ENCODE measurements at places on chromosomes 7 and 10.

DNA sequence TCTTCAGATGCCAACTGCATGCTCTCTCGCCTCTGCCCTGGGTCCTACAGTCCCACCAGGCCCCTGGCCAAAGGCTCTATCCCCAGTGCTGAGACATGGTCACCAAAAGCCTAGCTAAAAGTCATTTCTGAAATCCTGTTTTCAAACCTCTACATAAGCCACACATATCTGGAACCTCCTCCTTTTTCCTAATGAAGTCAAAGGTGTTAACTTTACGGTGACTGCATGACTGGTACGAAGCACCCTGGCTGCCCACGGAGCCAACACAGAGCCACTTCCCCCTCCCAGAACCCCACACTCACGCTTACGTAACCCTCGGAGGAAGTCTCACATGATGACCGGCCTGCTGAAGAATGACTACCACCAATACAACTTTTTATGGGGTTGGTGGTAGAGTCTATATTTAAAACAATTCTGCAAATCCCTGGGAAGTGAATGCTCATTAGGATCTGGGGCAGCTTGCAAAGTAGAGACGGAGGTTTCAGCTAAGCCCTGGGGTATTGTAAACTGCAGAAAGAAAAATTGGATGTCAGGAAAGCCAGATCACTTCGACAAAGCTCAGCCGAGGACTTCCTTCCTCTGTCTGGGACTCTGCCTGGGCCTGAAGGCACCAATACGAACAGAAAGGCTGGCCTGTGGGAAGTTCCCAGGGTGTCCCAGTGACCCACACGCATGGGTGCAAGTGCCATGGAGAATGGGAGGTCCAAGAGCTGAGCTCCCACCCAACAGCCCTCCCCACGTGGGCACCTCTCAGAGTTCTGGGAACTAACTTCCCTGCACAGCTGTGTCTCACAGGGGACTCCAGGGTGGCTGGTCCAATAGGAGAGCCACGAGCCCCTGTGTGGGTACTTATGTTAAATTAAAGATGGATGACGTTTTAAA lies 50.7 kb downstream of the PDGFA start:
- no peak for DNase-seq

DNA sequence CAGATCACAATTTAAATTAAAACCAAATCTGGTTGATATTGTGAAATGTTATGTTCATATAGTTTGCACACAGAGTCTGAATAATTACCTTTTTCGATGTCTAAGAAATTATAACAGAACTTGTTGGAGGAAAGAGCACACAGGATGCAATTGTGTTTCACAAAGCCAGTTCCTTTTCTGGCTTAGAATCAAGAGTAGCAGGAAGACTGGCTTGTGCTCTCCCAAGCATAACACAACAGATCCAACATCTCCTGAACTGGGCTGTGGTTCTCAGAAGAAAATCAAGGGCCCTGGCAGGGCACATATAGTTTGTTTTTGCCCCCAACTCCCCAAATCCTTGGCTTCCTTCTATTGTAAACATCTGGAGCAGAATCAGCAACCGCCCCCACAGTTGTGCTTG lies 62.7 kb downstream of the LRRC4 start:
- DNase-seq = no peak

DNA sequence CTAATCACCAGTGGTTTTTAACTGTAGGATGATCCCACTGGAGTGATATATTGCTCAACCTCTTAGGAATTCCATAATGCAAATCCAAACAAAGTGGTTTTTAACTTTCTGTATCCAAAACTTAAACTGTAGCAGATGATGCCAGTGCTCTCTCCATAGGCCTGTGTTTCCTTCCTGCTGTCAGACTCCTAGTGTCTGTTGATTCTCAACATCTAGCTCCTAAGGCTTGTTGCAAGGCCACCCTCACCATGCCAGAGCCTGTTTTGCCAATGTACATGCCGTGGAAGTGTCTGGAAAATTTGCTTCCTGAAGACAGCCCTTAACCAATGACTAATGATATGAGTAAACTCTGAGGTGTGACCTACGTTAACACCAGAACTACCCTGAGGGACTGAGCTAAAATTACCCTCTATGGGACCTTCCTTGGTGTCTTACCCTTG lies 39.3 kb downstream of the C1GALT1 start:
- DNase-seq = no peak

DNA sequence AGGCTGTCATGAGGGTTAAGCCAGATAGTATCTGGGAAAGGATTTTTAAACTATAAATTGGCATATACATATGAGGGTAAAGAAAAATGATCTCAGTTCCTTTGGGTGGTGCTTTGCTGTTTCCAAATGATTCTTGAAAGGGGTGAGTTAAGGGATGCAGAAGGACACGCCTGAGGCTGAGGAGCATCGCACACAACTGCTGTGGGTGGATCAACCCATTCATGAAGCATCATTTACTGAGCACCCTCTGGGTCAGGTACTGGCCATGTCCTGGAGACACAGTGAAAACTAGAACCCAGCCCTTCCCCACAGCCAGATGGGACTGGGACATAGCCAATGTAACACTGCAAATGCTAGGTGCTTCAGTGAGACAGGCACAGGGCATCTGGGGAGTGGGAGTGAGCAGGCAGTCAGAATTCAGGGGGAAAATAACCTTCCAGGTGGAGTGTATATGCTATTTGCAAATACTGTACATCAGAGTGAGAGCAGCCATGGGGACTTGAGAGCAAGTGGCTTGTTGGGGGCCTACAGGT lies 112.1 kb downstream of the WDFY4 start:
- DNase-seq = no peak

- DNase-seq = no peak
These were observed 5.1 kb downstream of the ZNF680 start for GRCh38 chr7:64557601-64558322.

DNA sequence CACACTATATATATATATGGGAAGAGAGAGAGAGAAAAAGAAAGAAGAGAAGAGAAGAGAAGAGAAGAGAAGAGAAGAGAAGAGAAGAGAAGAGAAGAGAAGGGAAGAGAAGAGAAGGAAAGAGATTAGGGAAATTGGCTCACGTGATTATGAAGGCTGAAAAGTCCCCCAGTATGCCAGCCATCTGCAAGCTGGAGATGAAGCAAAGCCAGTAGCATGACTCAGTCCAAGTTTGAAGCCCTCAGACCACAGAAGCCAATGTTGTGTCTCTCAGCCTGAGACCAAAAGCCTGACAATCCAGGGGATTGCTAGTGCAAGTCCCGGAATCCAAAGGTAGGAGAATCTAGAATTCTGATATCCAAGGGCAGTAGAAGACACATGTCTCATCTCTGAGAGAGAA lies 206.3 kb upstream of the PRSS1 start:
- no peak for DNase-seq

DNA sequence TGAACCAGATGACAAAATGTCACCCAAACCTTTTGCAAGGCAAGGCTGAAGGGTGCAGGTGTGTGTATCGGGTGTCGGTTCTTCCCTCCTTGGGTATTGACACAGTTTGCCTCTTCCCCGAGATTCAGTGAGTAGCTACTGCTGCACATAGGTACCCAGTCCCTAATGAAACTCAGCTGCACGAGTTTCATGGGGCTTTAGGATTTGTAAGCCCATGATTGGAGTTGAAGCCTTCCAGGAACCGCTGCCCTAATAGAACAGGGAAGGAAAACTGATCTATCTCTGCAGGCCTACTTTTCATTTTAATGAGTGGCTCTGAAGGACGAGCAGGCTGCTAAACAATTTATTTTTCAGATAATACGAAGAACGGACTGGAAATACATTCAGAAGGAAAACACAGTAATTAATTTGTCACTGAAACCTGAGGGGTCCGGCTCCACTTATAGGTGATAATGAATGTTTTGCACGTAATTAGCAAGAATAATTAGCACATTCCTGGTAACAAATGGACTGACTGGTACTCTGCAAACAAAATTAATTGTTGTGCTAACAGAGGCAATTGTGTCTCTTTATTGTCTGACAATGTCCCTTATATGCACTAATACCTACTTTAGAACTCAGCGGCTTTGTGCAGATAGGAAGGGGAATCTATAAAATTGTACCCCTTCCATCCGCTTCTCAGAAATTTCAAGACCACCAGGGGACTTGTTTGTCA lies 49.6 kb upstream of the FZD8 start:
- no peak for DNase-seq

GRCh38 chr10:68618234-68618633 lies 58.1 kb downstream of the TET1 start:
- no peak for DNase-seq

DNA sequence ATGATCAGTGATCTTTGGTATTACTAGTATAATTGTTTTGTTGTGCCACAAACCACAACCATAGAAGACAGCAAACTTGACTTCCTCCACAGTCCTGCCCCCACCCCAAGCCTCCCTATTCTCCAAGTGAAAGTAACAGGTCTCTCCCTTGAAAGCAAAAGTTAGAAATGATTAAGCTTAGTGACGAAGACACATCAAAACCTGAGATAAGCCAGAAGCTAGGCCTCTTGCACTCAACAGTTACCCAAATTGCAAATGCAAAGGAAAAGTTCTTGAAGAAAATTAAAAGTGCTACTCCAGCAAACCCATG lies 7.5 kb downstream of the SAR1A start:
- peak; percentile 60 for DNase-seq

GRCh38 chr7:99296471-99296870 lies 23.8 kb downstream of the MYH16 start:
- no peak for DNase-seq

DNA sequence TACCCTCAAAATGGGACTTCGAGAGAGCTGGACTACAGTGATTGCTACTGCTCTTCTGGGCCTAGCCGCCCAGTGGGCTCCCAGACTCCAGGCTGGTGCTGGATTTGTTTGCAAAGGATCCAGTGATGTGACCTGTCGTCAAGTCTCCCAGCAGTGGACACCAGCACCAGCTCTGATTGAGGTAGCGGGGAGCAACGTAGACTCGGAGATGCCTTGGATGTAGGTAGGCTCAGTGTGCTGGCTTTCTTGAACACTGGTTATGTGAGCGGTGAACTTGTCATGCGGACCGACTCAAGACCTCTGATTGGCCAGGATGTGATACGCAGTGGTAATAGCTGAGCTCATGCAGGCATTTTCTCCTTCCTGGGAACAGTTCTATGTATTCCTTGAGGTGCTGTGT lies 19.4 kb downstream of the AKR1C2 start:
- DNase-seq = no peak

DNA sequence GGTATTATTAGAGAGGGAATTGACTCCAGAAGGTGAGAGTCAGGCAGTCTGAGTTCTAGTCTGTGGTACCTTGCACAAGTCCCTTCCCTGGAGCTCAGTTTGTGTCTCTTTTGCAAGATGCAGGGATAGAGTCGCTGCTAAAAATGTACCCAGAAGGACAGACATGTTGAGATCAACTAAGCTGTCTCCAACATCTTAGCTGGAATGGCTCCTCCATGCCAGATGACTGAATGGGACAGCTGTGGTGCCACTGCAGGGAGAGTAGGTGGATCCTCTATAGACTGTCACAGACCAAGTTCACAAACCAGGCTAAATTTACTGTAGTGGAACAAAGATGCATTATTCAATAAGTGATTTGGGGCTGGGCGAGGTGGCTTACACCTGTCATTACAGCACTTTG lies 120.1 kb downstream of the NEURL1 start:
- no peak for DNase-seq

DNA sequence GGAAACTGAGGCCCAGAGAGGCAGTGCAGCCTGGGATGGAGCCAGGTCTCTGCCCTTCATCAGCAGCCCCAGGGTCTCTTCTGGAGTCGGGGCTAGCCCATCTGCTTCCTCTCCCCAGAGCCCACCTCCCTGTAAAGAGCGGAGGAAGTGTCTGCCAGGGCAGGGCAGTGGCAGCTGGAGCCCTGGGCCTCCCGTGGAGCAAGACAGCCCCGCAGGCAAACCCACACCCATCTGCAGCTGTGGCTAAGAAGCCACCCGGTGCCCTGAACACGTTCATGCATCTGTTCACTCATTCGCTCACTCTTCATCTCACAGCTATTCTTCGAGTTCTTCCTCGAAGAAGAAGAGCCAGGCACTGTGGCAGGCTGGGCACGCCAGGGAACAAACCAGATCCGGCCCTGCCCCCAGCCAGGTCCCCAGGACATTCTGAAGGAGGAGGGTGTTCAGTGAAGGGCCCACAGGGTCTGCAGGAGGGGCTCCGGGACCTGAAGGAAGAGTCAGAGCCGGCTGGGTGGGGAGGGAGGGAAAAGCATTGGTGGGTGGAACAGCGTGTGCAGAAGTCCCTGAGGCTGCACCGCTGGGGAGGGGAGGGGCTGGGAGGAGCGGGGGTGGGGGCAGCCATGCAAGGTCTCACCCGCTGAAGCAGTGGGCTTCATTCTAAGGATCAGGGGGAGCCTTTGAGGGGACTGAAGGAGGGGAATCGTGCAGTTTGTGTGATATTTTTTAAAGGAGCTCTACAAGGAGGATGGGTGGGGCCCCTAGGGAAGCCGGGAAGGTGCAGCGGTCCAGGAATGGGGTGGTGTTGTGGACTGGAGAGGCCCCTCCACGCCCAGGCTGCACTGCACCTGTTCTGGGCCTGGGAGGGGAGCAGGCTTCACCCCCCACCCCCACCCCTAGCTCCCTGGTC lies 99.1 kb downstream of the UNCX start:
- DNase-seq = no peak

DNA sequence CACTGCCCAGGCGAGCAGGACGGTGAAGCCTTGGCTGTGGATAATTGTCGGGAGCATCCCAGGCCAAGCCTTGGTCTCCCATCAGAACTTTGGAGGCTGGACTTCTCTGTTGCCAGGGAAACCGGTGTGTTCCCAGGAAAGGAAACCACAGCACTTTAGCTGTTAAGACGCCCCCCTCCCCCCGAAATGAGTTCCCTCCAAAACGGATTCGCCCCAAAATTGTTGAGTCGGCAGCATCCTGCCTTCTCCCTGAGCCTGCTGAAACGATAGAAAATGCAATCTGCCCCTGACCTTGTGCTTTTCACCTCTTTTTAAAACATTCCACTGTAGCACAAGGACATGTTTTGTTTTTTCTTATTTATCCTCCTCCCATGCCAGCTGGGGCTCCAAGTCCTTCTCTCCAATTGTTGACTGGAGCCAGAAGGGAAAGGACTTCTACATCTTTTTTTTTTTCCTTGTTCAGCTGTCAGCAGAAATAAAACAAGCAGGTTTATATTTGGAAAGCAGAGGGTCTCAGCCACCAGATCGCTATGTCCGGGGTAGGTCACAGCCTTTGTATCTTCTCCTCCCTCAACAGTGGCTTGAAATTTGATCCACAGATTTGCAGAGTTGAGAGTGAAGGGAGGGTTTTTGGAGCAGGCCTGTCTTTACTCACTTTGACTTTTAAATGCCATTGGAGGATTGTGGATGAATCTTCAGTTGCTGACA lies 116.5 kb downstream of the ZMIZ1 start:
- DNase-seq = no peak

DNA sequence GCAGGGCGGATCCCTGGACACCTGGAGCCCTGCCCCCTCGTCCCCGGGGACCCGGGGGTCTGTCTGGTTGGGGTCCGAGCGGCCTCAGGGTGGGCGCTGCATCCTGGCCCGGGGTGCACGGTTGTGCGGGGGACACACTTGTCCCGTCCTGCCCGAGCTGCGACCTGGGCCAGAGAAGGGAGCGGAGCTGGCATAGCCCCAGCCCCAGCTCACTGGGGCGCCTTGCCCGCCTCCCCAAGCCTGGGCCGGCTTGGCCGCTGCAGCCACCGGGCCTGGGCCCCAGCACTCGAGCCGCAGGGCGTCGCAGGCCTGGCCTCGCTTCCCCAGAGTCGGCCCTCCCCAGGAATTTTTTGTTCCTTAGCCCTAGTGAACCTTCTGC lies 54.5 kb downstream of the GLRX3 start:
- DNase-seq = no peak

- DNase-seq = no peak
These were observed 177.6 kb downstream of the PTPN20 start for GRCh38 chr10:47088656-47089354.
